Stimulated activated CD8-positive, alpha-beta memory T cell treated with anti-CD3 and anti-CD28 coated beads, Interleukin-2, amount 100 ng/mL, for 48 hours (primary cell): ENCODE measurements at places on chromosomes 16 and 17.

DNA sequence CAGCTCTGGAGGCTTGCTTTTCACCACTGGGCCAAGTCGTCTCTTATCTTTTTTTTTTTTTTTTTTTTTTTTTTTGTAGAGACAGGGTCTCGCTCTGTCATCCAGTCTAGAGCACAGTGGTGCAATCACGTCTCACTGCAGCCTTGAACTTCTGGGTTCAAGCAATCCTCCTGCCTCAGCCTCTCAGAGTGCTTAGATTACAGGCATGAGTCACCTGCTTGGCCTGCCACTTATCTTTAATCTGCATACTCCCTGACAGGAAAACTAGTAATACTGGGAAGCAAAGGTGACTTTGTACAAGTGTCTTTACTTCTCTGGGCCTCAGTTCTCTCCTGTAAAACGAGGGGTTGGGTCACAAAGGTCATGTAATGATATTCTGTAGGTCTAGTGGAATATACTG is 15.0 kb downstream of the NTN1 start:
- DNase-seq, result no peak

DNA sequence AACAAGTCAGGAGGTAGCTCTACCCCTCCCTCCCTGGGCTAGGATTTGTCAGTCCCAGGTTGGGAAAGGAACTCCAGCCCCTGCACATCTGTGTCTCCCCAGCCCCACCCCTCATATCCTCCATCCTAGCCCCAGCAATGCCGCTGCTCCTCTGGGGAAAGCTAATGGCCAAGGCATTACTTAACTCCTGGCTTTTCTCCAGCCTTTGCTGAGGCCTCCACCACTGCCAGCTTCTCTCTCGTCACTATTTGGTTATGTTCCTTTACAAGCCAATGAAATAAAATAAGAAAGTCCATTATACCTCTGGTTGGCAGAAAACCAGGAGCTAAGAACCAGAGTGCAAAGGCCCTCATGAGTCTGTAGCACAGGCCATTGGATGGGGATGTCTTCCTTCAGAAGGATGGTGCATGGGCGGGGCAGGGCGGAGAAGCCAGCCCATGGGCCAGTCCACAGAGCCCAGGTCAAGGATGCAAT is 171.0 kb downstream of the CCDC182 start:
- no peak for DNase-seq

DNA sequence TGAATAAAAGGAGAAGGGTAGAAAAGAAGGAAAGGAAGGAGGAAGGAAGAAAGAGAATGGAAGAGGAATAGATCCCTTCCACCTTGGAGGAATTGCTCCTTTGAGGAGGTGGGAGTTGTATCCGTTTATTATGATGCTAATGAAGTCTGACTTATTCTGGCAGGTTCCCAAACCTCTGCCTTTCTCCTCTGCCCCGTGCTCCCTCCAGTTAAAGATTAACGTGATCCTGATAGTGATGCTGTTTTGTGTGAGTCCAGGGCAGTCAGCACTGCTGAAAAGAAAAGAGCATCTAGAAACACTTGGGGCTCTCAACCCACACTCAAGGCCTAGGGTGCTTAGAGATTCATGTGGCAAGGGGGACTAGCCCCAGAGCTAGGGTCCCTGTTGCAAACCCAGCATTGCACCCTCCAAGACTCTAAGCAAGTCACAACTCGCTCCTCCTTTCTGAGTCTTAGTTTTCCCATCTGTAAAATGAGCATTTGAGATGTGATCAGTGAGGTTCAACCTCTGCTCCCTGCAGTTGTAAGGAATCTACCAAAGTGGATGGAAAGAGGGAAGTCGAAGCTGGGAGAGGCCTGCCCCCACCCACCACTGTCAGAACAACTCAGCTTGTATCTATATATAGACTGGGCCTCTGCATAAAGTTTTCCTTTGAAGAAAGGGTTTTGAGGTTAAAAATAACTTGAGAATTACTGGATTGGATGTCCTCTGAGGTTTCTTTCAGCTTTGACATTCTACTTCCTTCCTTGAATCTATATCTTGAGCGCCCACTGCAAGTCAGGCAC is 46.9 kb upstream of the TMEM132E start:
- no peak for DNase-seq

DNA sequence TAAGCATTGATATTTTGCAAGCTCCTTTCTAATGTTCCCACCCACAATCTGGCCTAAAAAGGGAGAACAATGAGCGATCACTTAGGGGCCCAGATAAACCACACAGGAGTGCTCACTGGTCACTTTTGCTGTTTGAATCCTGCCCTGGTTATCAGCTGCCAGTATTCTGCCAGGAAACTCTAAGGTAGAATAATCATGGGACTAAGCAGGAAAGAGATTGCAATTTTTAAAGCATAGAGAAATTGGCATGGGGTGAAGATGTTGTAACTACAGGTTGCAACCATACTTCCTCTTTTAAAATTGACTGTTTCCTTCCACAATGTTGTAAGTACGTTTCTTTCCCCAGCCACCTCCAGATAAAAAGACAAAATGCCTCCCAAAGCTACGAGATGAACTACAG is 251.2 kb upstream of the CDH11 start:
- no peak for DNase-seq

GRCh38 chr17:46035112-46035818 is 36.2 kb downstream of the STH start:
- DNase-seq, result no peak

DNA sequence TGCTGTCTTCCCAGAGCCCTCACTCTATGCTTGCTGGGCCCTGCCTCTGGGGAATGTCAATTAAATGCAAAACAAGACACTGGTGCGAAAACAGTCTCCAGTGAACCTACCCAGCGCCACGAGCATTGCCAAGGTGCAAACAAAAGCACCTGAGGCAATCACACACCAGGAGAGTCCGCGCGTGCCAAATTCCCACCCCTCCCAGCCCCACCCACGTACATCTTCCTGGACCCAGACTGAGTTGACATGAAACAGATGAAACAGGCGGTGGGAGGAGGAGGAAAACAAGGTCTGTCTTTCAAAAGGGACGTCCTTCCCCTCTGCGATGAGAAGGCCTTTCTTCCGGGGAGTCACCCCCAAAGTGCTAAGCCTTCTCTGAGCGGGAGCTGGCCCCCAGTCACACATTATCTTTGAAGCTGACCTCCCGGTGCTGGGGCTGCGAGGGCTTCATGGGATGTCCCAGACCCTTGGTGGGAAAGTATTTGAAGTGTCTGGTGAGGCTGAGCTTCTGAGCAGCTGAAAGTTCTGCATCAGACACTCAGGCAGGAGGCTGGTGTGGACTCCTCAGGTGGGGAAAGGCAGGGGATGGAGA is 200.4 kb downstream of the AXIN2 start:
- no peak for DNase-seq

DNA sequence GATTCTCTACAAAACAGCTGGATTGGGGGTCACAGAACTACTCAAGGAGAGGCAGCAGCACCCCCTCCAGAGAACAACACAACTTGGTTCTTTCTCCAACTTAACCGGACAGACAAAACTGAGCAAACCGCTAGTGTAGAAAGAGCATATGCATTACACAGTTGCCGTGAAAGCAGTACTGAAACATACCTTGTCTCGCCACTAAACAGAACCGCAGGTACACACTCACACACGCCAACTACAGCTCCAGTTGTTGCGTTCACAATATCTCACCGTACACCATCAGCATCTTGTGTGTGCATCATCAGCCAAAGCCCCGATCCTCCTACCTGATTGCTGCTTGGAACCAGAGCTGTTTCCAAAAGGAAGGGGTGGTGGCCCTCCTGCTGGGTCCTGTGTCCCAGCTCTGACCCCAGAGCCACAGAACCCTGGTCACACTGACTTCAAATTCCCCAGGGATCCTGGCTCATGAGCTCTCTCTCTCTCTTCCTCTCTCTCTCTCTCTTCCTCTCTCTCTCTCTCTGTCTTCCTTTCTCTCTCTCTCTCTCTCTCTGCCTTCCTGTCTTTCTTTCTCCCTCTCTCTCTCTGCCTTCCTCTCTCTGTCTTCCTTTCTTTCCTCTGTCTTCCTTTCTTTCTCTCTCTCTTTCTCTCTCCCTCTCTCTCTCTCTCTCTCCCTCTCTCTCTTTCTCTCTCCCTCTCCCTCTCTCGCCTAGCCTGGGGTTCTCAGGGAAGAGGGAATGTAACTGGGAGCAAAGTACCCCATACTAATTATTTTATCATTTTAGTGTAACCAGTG is 8.4 kb downstream of the PIMREG start:
- no peak for DNase-seq

- no peak for DNase-seq
Observed at GRCh38 chr16:14236401-14236800, 165.3 kb downstream of the MRTFB start.

DNA sequence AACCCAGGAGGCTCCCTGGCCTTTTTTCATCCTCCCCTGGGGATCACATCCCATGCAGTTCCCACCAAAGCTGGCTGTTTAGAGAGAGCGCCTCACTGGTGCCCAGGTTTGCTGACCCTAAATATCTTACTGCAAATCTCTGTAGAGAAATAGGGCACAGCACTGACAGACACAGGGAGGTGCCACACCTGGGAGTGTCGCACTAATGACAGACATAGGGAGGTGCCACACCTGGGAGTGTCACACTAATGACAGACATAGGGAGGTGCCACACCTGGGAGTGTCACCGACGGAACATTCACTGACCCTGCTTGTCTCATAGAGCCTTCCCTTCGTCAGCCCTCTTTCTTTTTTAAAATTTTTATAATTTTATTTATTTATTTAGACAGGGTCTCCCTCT is 25.6 kb downstream of the UNK start:
- no peak for DNase-seq

GRCh38 chr17:4892499-4893221 is 6.7 kb upstream of the C17orf107 start:
- no peak for DNase-seq

GRCh38 chr16:30112197-30113030 is 923 bp downstream of the GDPD3 start:
- peak; percentile 64 for DNase-seq

GRCh38 chr16:65333283-65333682 is 211.4 kb upstream of the CDH11 start:
- no peak for DNase-seq
